Neural crest cell (in vitro differentiated cells): ENCODE measurements at places on chromosomes 2 and 18. TPM values are rescaled to one million over a fixed set of nuclear protein-coding genes. Genes with fewer than 3 reads are reported as not detected.

DNA sequence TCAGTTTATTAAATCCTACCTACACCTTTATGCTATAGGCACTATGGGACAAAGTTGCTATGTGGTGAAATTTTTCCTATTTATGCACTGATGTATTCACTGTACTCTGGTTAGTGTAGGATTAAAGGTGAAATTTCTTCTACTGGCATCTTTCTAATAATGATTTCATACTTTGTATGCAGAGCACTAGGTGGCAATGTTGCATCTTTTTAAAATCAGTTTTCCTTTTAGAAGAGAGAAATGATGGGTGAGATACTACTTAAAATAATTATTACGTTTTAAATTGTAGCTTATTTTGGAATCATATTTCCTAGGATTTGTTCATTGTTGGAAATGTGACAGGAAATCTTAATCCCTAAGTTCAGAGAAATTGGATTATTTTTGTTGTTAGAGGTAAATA lies 150.9 kb downstream of the CD8B2 start:
- DNase-seq, result no peak

The NCKAP5 gene
- total RNA-seq, result 22.8 and 27.9 TPM in 2 replicates

- no peak for DNase-seq
Observed at GRCh38 chr2:106080959-106081358, 113.1 kb downstream of the UXS1 start.

- DNase-seq, result no peak
Observed at GRCh38 chr18:8005870-8006569, 438.9 kb downstream of the PTPRM start.

DNA sequence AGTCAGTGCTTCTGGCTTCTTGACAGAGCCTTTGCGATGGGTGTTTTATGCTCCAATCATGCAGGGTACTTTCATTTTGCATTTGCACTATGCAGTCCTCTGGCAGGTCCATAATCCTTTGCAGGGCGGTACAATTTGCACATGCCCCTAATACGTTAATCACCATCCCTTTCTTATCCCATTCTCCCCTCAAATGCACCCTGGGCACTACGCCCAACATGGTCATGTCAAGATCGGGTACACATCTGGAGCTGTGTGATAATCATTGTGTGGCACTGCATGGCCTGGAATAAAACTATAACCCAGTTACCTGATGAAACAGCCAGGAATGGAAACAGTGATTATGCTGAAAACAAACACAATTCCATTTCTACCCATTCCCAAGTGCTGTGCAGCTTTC lies 27.7 kb downstream of the LOXHD1 start:
- no peak for DNase-seq

GRCh38 chr2:44778221-44778654 lies 163.3 kb upstream of the SIX3 start:
- DNase-seq, result no peak

GRCh38 chr2:97983698-97984097 lies 12.1 kb downstream of the TMEM131 start:
- no peak for DNase-seq

DNA sequence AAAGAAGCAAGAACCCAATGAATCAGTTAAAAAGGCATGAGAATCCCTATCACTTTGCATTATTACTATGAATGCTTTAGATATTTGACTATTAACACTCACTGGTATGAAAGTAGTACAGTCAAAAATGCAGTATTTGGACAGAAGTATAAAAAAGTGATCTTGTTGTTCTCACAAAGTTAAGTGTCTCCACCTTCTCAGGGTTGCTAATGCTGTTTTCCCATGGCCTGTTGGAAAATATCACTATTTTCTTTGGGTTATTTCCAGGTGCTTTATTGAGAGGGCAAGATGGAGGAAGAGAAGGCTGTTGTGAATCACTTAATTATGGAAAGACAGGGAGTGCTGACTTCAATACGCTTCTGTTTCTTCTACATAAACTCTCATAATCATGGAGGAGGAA lies 13.6 kb upstream of the CREB1 start:
- DNase-seq, result no peak

DNA sequence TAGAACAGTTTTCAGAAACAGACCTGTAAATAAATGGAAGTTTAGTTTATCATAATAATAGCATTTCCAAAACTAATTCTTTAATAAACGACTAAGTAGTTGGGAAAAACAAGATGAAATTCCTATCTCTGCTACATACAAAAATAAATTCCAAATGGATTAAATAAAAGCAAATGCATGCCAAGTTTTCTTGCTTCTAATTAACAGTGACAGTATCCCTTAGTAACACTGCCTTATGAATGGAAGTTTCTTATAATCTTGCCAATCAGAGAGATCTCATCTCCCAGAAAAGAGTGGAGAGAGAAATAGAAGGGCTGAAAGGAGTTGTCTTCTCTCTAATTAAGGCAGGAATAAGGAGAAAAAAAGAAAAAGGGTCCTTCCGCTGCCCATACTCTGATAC lies 133.9 kb downstream of the GFPT1 start:
- DNase-seq, result no peak

The MYCN gene
- total RNA-seq, result 144 and 149 TPM in 2 replicates

DNA sequence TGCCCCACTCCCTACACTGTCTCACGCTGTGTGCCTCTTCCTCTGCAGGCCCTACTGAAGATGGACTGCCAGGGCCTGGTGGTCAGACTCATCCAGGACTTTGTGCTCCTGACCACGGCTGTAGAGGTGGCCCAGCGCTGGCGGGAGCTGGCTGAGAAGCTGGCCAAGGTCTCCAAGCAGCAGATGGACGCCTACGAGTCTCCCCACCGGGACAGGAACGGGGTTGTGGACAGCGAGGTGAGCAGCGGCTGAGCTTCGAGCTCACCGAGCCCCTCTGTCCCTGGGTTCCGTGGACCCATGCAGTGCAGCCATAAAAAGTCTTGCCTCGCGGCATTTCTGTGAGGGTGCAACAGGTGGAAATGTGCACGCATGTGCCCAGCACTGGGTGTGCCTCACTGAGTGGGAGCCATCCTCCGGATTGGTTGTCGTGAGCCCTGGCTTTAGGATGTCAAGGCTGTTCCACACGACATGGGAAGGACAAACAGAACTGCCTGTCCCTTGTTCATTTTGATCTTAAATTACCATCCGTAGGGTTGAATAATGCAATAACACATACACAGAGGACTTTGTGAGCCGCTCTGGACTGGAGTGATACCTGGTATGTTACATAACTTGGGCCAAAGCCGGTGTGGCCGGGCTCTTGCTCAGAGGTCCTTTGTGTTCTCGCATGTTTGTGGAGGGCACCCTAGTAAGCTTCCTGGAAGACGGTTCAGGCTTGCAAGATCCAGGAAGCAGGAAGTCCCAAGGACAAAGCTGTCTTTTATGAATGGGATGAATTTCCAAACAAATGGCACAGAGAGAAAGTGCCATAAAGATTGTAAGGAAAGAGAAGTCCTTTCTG lies 100.9 kb downstream of the SH3BP4 start:
- DNase-seq, result no peak

The TLX2 gene
- not detected in 2 replicates for total RNA-seq

DNA sequence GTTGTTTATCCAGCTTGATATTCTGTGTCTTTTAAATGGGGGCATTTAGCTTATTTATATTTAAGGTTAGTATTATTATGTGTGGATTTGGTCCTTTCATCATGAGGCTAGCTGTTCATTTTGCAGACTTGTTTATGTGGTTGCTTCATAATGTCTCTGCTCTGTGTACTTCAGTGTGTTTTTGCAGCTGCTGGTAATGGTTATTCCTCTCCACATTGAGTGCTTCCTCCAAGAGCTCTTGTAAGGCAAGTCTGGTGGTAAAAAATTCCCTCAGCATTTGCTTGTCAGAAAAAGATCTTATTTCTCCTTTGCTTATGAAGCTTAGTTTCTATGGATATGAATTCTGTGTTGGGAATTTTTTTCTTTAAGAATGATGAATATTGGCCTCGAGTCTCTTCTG lies 47.8 kb upstream of the NT5C1B start:
- DNase-seq, result no peak

- no peak for DNase-seq
Observed at GRCh38 chr18:77093067-77093430, 39.5 kb downstream of the MBP start.

DNA sequence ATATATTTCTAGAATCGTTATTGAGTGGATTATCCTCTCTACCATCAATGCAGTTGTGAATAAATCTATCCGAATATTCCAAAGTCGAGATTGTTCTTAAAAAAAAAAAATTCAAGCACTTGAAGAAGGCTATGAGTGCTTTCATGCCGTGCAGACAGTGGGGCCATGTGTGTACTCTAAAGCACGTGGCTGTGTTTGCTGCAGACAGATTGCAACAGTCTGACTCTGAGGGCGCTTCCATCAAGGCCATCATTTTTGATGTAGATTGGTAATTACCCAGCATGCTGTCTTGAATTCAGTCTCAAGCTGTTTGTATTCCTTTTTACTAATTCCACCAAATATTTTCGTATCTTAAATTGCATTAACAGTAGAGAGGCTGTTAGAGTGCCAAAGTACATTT lies 325.9 kb upstream of the LINC00305 start:
- DNase-seq, result no peak

The PSMA8 gene
- not detected in 2 replicates for total RNA-seq

The PTPRM gene
- 7.7 and 10.6 TPM in 2 replicates for total RNA-seq

The NFU1 gene
- total RNA-seq, result 41.8 and 42.7 TPM in 2 replicates

- no peak for DNase-seq
Observed at GRCh38 chr18:631560-631959, 25.9 kb upstream of the TYMS start.

The RBKS gene
- total RNA-seq, result 0.79 and 0.86 TPM in 2 replicates

- no peak for DNase-seq
Observed at GRCh38 chr2:212712991-212713390, 174.4 kb upstream of the ERBB4 start.

DNA sequence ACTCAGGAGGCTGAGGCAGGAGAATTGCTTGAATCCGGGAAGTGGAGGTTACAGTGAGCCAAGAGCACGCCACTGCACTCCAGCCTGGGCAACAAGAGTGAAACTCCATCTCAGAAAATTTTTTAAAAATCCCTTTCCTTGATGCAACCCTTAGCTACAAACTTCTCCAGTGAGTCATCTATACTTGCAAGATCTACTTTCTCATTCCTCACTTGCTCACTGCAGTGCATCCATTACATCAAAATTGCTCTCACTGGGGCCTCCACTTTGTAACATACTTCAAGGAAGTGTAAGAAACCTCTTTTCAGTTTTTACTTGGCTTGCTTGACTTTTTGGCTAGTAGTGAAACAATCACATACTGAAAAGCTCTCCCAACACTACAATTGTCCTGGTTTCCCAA lies 65.3 kb downstream of the REEP1 start:
- no peak for DNase-seq

- no peak for DNase-seq
Observed at GRCh38 chr2:75519843-75520242, 40.9 kb downstream of the EVA1A start.

DNA sequence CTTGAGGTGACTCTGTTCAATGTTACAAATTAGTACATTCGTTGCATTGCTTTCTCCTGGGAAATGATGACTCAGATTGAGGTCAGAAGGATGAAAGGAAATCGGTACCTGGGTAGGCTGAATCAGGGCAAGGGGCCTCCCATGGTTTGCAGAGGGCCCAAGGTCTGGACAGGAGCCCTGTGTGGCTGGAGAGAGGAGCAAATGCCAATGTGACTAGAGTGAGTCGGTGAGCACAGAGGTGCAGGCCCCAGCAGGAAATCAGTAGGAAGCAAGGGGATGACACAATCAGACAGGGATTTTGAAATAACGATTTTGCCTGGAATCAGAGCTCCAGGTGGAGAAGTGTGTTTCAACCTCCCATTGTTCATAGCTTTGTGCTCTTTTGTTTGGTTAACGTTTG lies 118.9 kb downstream of the CCDC102B start:
- no peak for DNase-seq

DNA sequence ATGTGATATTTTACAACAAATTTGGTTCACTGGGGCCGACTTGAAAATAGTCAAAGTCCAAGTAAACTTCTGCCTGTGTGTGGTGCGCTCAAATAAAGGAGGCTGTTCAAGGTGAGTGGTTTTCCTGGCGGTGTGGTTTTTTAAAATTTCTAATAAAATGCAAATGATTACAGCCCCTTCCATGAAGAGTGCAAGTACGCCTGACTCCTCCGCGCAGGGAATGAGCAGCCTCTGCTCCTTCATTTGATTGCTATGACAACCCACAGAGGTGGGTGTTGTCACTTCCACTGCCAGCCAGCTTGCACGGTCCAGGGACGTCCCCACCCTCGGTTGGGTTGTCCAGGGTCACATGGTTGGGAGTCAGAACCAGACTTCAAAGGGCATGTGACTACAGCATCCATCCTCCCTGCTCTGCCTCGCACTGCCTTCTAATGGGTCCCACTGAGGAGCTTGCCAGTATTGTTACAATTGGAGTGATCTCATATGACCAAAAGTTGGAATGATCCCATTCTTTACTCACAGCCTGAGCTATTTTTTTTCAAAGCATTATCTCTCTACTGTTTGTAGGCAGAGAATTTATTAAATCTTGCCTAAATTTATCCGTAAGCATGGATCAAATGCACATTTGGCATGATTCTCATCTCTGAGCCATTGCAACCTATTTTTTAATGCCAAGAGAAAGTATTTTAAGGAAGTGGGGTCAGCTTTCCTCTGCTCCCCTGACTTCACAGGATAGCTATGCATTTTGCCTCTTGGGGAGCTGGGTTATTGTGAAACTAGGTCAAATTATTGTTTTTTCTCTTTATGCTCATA lies 121.3 kb downstream of the AGAP1 start:
- no peak for DNase-seq

DNA sequence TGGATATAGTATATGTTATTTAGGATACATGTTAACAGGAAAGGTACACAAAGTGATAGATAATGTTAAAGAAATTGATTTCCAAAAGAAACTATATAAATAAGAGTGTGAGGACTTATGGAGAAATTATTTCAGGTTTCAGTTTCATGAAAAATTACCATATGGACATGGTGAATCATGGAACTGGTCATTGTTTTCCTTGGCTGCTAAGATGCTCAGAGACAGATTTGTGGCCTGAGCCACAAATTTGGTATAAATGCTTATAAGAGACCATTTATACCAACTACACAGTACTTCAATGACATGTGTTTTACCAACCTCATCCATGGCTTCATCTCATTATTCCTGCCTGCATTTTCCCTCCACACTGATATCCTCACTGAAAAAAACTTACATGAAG lies 188.1 kb downstream of the FMNL2 start:
- no peak for DNase-seq

The COPS8 gene
- total RNA-seq, result 79.9 and 82.9 TPM in 2 replicates
